ENCODE measurements at places on chromosomes 1 and 21. TPM values are rescaled to one million over a fixed set of nuclear protein-coding genes. Genes with fewer than 3 reads are reported as not detected.

ZNF683 gene
- not detected for total RNA-seq

PTPRU gene
- total RNA-seq, result 32.7 TPM

S100A3 gene
- total RNA-seq, result 1.7 TPM

TSSK3 gene
- total RNA-seq, result 0.13 TPM

DNAI4 gene
- total RNA-seq, result 8.1 TPM

KCNE1 gene
- total RNA-seq, result 0.36 TPM

TMEM125 gene
- total RNA-seq, result not detected

BEND5 gene
- total RNA-seq, result 0.59 TPM

TAS1R3 gene
- 0.26 TPM for total RNA-seq

NOL9 gene
- total RNA-seq, result 21.6 TPM

SLC16A4 gene
- total RNA-seq, result 45.7 TPM

MAPKAPK2 gene
- total RNA-seq, result 51.2 TPM

NPHS2 gene
- total RNA-seq, result not detected

FMOD gene
- 32.6 TPM for total RNA-seq

BNIPL gene
- 0.26 TPM for total RNA-seq

FASLG gene
- total RNA-seq, result not detected

IQCC gene
- total RNA-seq, result 1.4 TPM

PITHD1 gene
- 32.7 TPM for total RNA-seq

CFAP298 gene
- 20.7 TPM for total RNA-seq

SPATA46 gene
- not detected for total RNA-seq

IGFN1 gene
- total RNA-seq, result not detected

ESPN gene
- total RNA-seq, result not detected

TNNT2 gene
- total RNA-seq, result under 0.01 TPM

ANKRD13C gene
- 24.0 TPM for total RNA-seq

HSD3B1 gene
- total RNA-seq, result not detected

HMCN1 gene
- total RNA-seq, result 151 TPM

CFHR3 gene
- not detected for total RNA-seq

SH2D1B gene
- total RNA-seq, result not detected

SLC1A7 gene
- total RNA-seq, result 0.52 TPM

KLHDC7A gene
- not detected for total RNA-seq

EFNA3 gene
- total RNA-seq, result 3.1 TPM

TRIM17 gene
- total RNA-seq, result 0.07 TPM

METTL25B gene
- total RNA-seq, result 12.4 TPM

SESN2 gene
- total RNA-seq, result 32.8 TPM

SH2D5 gene
- total RNA-seq, result 1.0 TPM

CHODL gene
- total RNA-seq, result 0.07 TPM

F5 gene
- under 0.01 TPM for total RNA-seq

GSTM5 gene
- 4.1 TPM for total RNA-seq

LRRN2 gene
- not detected for total RNA-seq

VSIG8 gene
- total RNA-seq, result 0.07 TPM

PODN gene
- total RNA-seq, result 20.9 TPM

TEDDM1 gene
- total RNA-seq, result not detected

DNAJC8 gene
- 32.5 TPM for total RNA-seq

LRP8 gene
- 9.1 TPM for total RNA-seq

CYYR1 gene
- total RNA-seq, result under 0.01 TPM

ABCG1 gene
- total RNA-seq, result 3.3 TPM

C1orf116 gene
- total RNA-seq, result under 0.01 TPM

MIXL1 gene
- not detected for total RNA-seq

VHLL gene
- total RNA-seq, result 0.92 TPM

PADI1 gene
- total RNA-seq, result 0.07 TPM

BATF3 gene
- 3.4 TPM for total RNA-seq

AMY1B gene
- not detected for total RNA-seq

CD247 gene
- total RNA-seq, result not detected

TEKT2 gene
- 0.36 TPM for total RNA-seq

OLFML3 gene
- total RNA-seq, result 24.8 TPM

FMO2 gene
- 11.8 TPM for total RNA-seq

PRAMEF18 gene
- total RNA-seq, result not detected

KCNQ4 gene
- 0.53 TPM for total RNA-seq

SERTAD4 gene
- 22.2 TPM for total RNA-seq

GOLT1A gene
- total RNA-seq, result not detected
